ENCODE measurements at places on chromosomes 16 and 17. TPM values are rescaled to one million over a fixed set of nuclear protein-coding genes. Genes with fewer than 3 reads are reported as not detected.

Gene KIF19
- under 0.01 TPM for total RNA-seq

Gene USP6
- under 0.01 TPM for total RNA-seq

Gene PNMT
- 2.0 TPM for total RNA-seq

Gene NKD1
- 1.5 TPM for total RNA-seq

Gene KRTAP9-8
- total RNA-seq = not detected

Gene EFCAB5
- 2.7 TPM for total RNA-seq

Gene PERCC1
- total RNA-seq = not detected

Gene PRSS27
- total RNA-seq = 2.0 TPM

Gene CIAPIN1
- 56.5 TPM for total RNA-seq

Gene KCNJ2
- total RNA-seq = 5.2 TPM

Gene LAT
- total RNA-seq = 0.49 TPM

Gene TIGD7
- 21.4 TPM for total RNA-seq

Gene MT1M
- 0.74 TPM for total RNA-seq

Gene HOXB6
- total RNA-seq = not detected

Gene SLC38A8
- total RNA-seq = not detected

Gene NME3
- total RNA-seq = 23.8 TPM

Gene ZNF213
- total RNA-seq = 12.3 TPM

Gene KRT24
- not detected for total RNA-seq

Gene P2RX5
- 7.9 TPM for total RNA-seq

Gene ERBB2
- 12.8 TPM for total RNA-seq

Gene CASKIN1
- total RNA-seq = 20.9 TPM

Gene CCL16
- not detected for total RNA-seq

Gene IRF8
- 1.7 TPM for total RNA-seq

Gene P2RX1
- total RNA-seq = under 0.01 TPM

Gene TMEM235
- not detected for total RNA-seq

Gene CD300H
- not detected for total RNA-seq

Gene PIK3R6
- 1.2 TPM for total RNA-seq

Gene DPEP2NB
- total RNA-seq = not detected

All from temporal lobe (tissue), 4 donors.